ENCODE measurements at places on chromosomes 16 and 17. TPM values are rescaled to one million over a fixed set of nuclear protein-coding genes. Genes with fewer than 3 reads are reported as not detected.

- DNase-seq: no peak
Measured at GRCh38 chr16:2194852-2195321, 1.5 kb downstream of the CASKIN1 start.

DNA sequence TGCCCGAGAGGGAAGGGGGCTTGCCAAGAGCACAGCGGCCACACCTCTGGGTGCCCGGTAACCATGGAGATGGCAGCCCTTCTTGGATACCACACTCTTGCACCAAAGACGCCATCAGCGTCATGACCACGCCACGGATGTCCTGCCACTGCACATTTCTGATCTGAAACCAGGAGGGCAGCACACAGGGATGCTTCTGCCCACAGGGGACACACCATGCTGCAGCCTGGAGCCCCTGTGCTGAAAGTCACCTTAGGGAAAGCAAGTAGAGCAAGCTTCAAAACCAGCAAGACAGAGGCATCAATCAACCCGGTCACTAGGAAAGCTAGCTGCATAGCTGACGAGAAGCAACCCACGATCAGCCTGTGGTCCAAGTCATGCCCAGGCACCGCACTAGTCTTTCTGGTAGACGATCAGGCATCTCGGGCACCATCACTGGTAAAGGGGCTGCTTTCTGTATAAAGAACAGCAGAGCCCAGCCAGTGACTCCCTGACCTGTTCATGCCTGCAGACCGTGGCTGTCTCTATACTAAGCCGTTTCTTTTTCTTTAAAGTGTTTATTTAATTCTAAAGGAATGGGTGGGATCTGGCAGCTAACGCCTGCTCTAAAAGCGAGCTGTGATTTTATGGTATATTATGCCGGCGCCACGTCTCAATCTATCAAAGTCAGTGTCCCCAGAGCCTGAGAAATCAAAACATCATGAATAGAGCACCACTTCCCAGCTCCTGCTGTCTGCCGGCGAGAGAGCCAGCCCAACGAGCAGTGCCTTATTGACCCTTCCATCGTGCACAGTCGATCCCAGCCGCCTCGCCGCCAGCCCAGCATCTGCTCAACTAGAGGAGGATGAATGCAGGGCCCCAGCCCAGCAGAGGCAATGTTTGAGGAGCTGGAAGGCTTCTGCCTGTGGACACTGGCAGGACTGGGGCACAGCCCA is 244.7 kb downstream of the RBFOX3 start:
- DNase-seq: no peak

GRCh38 chr17:4839965-4840892 is 7.1 kb downstream of the MINK1 start:
- no peak for DNase-seq

The OR2C1 gene
- total RNA-seq: not detected

The SPHK1 gene
- 121 TPM for total RNA-seq
